ENCODE measurements at places on chromosomes 12 and 14.
A peak's percentile ranks its signal among the peaks of the same experiment; 100 is the strongest.

DNA sequence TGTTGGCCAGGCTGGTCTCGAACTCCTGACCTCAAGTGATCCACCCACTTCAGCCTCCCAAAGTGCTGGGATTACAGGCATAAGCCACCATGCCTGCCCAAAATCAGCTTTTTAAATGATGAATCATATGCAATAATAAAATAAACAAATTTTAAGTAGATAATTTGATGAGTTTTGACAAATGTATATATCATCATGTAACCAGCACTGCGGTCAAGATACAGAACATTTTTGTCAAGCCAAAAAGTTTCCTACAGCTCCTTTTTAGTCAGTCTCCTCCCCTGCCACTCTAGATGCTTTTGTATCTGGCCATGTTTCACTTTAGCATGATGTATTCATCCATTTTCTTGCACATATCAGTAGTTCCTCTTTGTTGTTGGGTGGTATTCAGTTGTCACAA lies 17.2 kb downstream of the FRMD6 start:
- DNase-seq, result no peak

DNA sequence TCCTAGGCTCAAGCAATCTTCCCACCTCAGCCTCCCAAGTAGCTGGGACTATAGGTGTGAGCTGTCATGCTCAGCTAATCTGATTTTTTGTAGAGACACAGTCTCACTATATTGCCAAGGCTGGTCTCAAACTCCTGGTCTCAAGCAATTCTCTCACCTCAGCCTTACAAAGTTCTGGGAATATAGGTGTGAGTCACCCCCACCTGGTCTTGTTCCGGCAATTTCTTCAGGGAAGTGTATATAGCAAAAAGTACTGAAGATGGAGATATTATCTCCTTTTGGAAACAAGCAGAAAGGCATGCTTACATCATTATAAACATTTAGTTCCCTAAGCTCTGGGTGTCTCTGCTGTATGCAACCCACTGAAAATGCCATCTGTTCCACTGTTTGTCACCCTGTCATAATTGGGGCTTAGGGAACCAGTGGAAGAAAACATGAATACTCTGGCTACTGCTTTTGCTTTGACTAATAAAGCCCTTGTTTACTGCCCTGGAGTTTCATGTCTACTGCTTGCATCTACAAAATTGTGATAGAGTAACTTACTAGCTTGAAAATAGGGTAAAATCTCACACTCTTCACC lies 940.2 kb downstream of the GALC start:
- no peak for DNase-seq

- DNase-seq, result peak; percentile 98
Measured at GRCh38 chr14:92793709-92794546, at the start of gene GOLGA5. TSS of gene GOLGA5 (plus strand) at chr14:92794305. CDS start at chr14:92797438, 3,133 bp downstream.

DNA sequence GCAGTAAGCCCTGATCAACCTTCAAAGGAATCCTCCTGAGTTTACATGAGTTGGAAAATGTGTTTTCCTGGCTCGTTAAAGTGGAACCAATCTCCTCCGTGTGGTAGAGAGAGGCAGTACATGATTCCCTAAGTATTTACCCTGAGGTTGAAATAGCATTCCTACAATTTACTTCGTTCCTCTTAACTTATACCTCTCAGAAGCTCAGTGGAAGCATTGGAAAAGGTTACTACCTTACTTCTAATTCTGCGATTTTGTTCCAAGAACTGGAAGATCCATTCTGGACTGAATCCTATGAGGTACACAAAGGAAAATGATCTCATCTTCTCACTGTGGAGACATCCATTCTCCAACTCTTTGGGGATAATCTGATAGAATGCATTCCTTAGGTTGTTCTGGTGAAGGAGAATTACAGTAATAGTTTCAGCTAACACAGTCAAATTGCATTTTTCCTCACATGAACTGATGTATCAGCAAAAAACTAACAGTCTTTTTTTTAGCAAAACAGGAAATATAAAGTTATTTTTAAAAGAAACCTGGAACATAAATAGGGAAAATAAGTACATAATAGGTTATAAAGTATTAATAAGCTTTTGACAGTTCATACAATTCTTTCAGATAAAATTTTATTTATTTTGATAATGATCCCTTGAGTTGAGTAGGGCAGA lies 475.6 kb downstream of the PDZRN4 start:
- DNase-seq, result no peak

DNA sequence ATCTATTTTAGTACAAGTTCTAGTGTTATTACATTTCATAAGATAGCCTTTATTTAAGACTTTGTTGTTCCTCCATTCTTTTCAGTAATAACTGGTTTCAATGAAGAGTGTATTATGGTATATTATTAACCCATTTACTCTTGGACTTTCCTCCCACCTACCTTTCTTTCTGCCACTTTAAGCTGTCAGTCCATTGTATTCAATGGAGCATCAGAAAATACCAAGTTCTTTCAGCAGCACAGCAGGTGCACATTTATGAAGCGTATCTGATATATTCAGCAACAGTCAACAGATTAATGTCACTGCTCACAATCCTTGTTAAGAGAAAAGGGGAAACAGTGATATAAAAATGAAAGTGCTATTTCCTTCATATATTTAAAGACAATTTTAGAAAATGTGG lies 660.9 kb downstream of the C12orf50 start:
- no peak for DNase-seq

GRCh38 chr12:114030451-114030850 lies 64.3 kb upstream of the RBM19 start:
- DNase-seq, result no peak

DNA sequence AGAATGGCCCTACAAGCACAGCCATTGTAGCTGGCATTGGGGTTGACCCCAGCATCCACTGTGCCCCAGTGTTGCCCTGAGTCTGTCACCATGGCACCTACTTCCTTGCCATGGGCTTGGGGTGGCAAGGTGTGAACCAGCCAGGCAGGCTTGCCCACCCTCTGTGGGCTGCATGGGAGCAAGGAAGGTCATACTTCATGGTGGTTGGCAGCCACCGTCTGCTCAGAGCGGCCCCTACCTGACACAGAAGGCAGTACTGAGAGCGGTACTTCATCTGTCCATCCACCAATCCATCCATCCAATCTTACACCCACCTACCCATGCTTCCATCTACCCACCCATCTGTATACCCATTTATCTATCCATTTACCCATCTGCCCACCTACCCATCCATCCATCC lies 160.1 kb downstream of the KIF26A start:
- no peak for DNase-seq

- DNase-seq, result no peak
Measured at GRCh38 chr12:62976110-62976662, 41.2 kb upstream of the PPM1H start.

- DNase-seq, result no peak
Measured at GRCh38 chr14:105176513-105176912, 4.6 kb downstream of the NUDT14 start.

- DNase-seq, result no peak
Measured at GRCh38 chr12:109897029-109897428, 3.0 kb upstream of the TCHP start.

- no peak for DNase-seq
Measured at GRCh38 chr14:28088125-28088524, 678.5 kb upstream of the FOXG1 start.

Measured in CD4-positive, alpha-beta T cell treated with Interleukin-4 for 4 hours (primary cell).